Spinal cord (tissue), 10 donors: ENCODE measurements at places on chromosomes 1 and 21. TPM values are rescaled to one million over a fixed set of nuclear protein-coding genes. Genes with fewer than 3 reads are reported as not detected.

Gene DDR2
- total RNA-seq, result 44.8 TPM

Gene PRDM16
- total RNA-seq, result 8.3 TPM

Gene FCAMR
- total RNA-seq, result not detected

Gene NCAM2
- 138 TPM for total RNA-seq

Gene ESPN
- 0.66 TPM for total RNA-seq
